ENCODE measurements at places on chromosomes 7 and 10.

DNA sequence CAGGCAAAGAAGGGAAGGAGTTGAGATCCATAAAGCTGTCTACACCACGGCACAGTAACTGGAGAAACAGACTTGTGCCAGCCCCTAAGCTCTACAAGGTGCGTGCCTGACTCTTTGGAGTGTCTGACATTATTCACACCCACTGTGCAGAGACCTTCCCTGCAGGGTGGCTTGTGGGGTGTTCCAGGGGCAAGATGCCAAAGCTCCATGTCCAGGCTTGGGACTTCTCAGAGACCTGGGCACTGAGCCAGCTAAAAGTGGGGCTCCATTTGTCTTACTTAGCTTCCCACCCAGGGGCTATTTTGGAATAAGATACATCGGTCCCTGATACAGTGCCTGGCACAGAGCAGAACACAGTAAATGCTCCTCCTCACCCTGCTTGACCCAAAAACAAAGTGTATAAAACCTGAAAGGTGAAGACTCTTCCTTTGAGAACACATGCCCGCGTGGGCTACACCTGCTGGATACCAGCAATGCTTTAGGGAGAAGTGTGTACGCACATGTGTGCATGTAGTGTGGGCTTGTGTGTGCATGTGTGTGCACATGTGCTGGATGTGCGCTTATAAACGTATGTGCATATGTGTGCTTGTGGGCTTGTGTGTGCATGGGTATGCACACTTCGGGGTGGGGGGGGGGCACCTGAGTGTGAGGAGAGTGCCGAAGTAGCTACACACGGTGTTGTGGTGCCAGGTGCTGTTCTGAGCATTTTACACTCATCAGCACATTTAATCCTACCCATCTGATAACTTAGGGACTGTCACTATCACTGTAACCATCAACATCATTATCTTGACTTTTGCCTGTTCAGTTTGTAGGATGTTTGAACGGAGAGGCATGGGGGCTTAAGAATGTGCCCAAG is 143.0 kb downstream of the ARHGAP22 start:
- no peak for DNase-seq

DNA sequence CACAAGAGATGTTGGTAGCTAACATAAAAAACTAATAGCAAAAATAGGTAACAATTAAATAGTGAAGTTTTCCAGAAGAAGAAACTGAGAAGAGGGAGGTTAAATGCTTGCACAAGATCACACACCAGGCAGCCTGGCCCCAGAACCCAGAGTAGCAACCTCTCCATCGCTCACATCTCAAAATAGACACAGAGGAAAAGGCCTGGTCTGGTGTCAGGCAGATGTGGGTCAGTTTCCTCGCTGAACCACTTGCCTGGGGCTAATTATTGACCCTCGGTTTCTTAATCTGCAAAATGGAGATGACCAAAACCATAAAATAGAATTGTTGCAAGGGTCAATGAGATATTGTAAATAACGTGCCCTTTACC is 44.5 kb upstream of the STK17A start:
- no peak for DNase-seq

DNA sequence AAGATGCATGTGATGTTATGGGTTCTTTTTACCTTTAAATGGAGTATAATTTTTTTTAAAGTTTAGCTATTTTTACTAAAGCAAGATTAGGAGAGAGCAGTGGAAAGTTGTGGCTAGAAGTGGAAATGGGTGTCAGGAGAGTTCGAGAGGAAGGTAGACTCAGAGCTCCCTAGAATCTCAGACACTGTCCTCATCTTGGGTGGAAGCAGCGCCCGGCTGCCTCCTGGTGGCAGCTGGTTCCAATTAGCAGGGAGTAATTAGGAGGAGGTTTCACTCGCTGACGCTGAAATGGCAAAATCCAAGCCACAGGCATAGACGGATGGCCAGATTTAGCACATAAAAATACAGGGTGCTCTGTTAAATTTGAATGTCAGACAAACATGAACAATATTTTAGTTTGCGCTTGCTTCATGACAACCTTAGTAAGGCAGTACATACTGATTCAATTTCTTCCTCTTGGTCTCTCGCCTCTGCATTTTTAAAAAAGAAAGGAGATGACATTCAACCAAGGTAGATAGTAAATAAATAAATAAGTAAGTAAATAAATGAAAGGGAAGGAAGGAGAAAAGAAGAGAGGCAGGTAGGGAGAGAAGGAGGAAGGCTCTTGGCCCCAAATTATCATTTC is 58.5 kb downstream of the LGI1 start:
- peak; percentile 24 for DNase-seq

- no peak for DNase-seq
Observed at GRCh38 chr7:107344799-107345198, 125.1 kb upstream of the GPR22 start.

DNA sequence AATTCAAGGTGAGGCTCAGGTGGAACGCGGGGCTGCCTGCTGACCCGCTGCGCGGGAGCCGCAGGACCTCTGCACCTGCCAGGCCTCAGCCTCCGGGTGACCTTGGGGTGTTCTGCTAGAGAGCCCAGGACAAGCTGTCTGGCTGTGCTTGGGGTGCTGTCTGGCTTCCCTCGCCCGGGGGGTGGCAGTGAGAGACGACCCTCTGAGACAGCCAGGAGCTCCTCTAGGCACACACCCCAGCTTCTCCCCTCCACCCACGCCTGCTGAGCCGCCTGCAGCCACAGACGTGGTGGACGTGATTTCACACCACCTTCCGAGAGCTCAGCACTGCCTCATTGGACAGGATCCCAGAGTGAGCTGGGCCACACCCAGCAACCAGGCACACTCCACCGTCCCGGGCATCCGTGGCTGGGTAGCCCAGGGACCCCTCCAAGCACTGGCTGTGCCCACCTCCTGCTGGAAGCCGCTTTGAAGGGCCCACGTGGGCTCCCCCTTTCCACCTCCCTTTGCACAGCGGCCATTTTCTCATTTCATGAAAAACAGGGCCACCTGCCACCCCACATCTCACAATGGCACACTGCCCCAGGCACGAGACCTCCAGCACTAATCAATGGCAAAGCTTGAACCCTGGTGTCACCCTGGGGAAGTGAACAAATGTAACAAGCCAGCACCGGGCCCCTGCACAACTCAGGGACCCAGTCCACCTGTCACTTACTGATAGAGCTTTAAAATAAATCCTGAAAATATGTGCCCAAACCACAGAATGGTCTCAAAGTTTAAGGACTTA is 35.0 kb downstream of the ZFAND2A start:
- no peak for DNase-seq

GRCh38 chr7:158102897-158103296 is 484.7 kb downstream of the PTPRN2 start:
- DNase-seq, result no peak

- DNase-seq, result no peak
Observed at GRCh38 chr7:12237007-12237406, 25.9 kb downstream of the TMEM106B start.

DNA sequence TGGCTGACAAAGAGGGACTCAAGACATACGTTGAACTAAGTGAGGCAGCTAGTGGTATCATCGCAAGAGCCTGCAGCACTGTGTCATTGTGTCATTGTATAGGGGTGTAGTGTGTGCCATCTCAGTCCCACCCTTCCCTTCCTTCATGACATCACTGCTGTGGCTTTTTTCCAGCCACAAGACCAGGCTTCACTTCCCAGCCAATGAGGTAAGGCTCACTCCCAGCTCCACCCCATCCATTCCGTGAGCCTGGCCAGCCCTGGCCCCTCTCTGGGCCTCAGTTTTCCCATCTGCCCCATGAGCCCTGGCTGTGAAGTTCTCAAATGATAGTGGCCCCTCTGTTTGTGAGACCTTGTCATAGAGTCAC is 134.3 kb upstream of the ZMIZ1 start:
- no peak for DNase-seq

GRCh38 chr10:61653699-61654098 is 9.0 kb upstream of the CABCOCO1 start:
- no peak for DNase-seq

DNA sequence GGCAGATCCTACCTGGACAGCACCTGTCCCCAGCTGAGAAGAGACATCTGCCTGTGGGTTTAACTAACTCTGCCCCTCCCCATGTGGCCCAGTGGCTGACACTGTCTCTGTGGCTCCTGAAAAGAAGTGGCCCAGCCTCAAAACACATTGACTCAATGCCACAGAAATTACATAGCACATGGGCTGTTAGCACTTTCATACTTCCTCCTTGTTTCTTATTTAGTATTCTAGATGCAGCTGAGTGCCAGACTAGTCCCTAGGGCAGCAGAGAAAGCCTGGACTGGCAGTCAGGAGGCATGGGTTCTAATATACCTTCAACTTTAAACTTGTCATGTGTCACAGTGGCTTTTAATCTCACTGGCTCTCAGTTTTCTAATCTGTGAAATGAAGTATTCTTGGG is 171.0 kb downstream of the TRIL start:
- no peak for DNase-seq

GRCh38 chr10:61896854-61897661 is 4.4 kb upstream of the ARID5B start:
- DNase-seq, result no peak

DNA sequence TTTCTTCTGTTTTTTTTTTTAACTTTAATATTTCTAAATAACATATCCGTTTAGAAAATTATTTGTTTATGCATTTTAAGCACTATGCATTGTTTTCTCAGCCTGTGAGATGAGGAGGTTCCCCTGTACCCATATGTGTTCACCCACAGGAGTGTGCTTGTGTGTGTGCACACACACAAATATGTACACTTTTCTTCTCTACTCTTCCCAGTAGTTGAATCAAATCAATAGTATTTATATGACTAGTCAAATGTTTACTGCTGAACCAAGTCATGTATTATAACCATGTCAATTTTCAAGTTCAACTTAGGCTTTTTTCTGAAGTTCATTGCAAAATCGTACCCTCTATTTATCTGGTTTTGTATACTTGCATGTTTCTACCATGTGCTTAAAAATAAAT is 37.3 kb downstream of the HDAC9 start:
- DNase-seq, result no peak

DNA sequence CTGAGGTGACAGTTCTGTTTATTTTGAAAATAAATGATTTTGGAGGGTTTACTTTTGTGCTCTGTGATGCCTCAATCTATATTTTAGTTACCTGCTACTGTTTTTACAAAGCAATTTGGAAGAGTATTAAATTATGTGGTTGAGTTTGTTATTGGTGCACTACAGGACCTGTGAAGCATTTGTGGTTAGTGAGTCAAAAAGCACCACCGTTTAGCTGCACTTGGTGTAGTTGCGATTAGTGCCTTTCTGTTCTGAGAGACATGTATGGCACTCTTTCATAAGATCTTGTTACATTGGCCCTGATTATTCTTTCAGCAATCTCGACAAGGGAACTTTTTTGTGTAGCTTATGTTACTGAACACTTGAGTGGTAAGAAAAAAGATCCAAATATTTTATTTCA is 132.2 kb downstream of the BBS9 start:
- DNase-seq, result no peak

All from NCI-H774 (cell line).